ENCODE measurements at places on chromosomes 5 and 9. TPM values are rescaled to one million over a fixed set of nuclear protein-coding genes. Genes with fewer than 3 reads are reported as not detected.

GRM6 gene
- polyA plus RNA-seq: 0.37 TPM

- DNase-seq: no peak
These were observed 121.7 kb upstream of the RAD23B start for GRCh38 chr9:107161338-107161737.

- DNase-seq: no peak
These were observed 499.5 kb upstream of the KLF4 start for GRCh38 chr9:107989099-107989498.

DNA sequence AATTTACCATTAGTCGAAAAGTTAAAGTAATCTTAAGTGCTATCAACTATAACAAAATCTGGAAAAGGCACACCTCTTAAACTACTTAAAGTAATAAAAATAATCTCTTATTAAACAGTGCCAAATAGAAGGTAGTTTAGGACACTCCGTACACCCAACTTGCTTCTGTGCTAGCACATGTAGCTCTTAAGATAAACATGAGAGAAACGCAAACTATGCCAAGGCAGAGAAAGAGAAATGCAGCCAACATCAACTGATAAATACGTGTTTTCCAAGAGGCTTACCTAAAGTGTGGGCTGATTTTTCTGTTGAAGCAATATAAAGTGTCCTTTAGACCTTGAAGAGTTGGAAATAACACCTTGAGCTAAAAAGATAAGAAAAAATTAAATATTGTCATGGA, 480.6 kb upstream of the DAB2 start:
- no peak for DNase-seq

DNA sequence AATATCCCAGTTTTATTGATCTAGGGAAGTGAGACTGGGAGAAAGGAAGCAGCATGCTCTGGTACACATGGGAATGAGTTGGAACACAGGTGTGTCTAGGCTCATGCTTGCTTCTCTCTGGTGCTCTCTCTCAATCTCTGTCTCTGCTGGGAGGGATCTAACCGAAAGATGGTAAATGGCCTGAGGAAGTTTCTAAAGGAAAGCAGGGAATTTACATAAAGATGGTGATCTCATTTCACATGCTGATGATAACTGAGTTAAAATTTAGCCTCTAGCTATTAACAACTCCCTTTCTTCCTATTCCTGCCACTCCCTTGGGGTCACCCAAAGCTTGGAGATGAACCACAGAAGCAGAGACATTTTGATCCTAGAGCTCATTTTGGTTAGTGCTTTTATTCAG, 436.2 kb downstream of the SH3GL2 start:
- no peak for DNase-seq

GRCh38 chr5:891837-892393, 686 bp downstream of the BRD9 start:
- DNase-seq: no peak

- no peak for DNase-seq
These were observed 51.5 kb downstream of the SLC44A1 start for GRCh38 chr9:105295986-105296385.

COL15A1 gene
- polyA plus RNA-seq: 33.2 TPM

- DNase-seq: no peak
These were observed 168.5 kb downstream of the DOCK2 start for GRCh38 chr5:169805527-169805934.
